Central memory CD4-positive, alpha-beta T cell (primary cell): ENCODE measurements at places on chromosomes 4 and X.

- no peak for DNase-seq
Measured at GRCh38 chr4:179855469-179855868, 2387.7 kb upstream of the TENM3 start.

DNA sequence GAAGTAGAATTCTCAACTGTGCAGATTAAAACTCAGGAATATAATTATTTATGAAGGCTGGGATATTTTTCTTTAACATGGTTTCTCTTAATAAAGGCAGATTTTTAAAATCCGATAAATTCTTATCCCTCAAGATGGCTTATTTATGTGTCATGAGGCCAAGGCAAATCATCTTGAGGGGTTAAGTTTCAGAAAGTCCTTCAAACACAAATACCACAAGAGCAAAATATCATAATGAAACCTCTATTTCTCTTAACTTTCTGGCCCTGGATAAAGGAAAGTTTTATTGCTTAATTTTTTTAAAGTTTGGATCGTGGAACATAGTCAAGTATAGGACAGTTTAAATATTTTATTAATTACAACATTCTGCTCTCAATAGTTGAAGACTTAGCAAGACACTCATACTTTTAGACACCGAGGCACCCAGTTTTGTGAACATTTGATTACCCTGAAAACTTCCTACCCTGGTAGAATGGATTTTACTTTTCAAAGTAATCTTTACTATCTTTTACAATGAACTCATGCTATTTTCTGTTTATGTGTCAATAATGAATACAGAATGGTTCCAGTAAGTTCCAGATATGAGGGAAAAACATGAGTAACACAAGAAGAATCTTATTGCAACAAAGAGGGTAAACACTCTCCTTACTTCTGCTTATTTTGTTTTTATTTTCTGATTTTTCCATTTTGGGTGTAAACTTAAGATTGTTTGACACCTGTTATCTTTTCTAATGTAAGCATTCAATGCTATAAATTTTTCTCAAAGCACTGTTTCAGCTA is 200.7 kb upstream of the IL15 start:
- DNase-seq, result no peak

DNA sequence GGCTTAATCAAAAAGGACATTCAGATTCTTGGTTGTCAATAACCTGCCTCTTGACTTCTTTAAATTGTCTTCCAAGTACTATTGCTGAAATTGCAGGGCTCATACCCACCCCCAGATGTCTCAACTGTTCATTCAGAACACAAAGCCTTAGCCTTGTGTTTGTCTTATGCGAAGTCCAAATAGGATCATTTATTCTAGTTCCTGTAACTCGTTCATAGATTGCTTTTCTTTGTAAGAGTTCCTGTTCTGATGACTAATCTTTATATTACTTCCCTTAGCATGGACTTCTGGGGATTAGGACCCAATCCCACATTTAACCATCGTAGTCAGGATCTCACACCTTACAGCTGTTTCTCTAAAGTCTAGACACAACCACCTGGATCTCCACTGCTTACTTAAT is 226.0 kb downstream of the VEGFC start:
- no peak for DNase-seq

DNA sequence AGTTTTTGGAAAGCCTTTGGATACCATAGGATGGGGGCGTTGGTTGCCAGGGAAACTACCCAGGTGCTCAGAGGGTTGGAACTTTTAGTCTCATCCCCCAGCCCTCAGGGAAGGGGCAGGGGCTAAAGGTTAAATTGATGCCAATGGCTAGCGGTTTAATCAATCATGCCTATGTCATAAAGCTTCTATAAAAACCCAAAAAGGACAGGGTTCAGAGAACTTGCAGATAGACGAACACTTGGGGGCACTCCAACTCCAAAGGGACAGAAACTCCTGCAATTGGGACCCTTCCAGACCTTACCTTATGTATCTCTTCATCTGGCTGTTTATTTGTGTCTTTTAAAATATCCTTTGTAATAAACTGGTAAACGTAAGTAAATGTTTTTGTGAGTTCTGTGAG is 30.0 kb upstream of the GPR173 start:
- DNase-seq, result no peak

DNA sequence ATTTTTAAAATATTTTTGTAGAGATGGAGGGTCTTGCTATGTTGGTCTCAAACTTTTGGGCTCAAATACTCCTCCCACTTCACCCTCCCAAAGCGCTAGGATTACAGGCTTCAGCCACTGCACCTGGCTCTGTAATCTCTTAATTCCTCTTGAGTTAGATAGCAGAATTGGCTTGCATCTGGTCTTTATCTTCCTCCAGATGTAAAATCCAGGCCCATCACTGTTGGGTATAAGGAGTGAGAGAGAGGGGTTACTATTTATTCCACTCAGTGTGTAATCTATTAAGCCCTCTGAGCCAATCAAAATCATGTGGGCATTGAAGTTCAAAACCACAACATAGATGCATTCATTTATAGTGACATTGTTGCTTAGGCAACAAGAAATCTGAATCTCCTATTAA is 33.9 kb downstream of the ANK2 start:
- DNase-seq, result no peak

DNA sequence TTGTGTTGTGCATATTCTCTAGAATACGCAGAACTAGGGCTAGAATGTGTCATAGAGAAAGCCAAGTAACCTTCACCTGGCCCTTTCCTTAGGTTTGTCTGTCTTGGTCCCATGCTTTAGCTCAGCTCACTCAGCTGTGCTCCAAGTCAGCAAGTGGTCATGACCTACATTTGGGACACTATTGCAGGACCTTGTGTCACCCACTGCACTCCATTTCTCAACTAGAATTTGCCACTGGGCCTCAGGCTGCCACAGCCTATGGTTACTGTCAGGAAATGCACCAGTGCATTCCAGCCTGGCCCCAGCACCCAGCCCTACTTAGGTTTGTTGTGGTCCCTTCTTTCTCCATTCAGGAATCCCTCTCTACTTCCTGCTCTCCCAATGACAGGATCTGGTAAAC is 7.7 kb upstream of the FGG start:
- DNase-seq, result no peak

- DNase-seq, result no peak
Measured at GRCh38 chr4:172851534-172851933, 317.1 kb upstream of the GALNT7 start.

DNA sequence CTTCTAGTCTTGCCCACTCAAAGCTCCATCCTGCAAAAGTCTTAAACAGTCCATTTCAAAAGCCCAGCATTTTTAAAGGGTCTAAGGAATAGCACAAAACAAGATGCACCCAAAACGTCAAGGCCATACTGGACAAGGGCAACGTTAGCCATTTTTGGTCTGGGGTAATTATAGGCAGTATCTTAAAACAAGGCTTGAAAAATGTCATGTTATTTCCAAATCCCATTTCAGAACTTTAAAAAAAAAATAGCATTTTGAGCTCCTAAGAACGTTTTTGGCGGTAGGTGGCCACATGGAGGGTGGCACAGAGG is 584 bp upstream of the TMEM165 start:
- DNase-seq, result no peak

- no peak for DNase-seq
Measured at GRCh38 chr4:79078339-79078738, 139.1 kb upstream of the PAQR3 start.

DNA sequence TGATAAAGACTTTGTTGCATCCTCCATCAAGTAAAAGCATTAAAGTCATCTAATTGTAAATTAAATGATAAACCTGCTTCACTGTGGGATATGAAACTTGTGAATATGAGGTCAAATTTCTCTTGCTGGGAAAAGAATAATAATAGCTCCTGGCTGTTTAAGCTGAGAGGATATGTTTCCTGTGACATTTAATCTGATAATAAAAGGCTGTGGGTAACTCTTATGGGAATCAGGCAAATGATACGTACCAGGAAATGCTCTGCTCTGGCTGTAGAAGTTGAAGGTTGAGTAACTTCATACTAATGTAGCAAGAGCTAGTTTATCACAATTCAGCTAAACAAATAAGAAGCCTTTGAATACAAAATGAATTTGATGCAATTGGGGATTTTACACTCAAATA is 574.6 kb downstream of the RAPGEF2 start:
- no peak for DNase-seq
